ENCODE measurements at places on chromosomes 4 and X.

DNA sequence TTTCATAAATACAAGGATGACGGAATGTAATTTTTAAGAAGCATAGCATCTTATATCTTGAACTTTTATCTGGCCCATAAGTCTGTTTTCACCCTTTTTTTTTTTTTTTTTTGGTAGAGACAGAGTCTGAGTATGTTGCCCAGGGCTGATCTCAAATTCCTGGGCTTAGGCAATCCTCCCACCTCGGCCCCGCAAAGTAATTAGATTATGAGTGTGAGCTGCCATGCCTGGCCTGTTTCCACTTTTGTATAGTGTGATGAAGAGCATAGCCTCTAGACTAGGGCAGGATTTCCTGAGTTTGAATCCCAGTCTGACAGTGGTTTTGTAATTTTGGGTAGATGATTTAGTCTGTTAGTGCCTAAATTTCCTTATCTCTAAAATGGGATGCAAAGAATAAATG lies 11.0 kb downstream of the STIM2 start:
- no peak for DNase-seq

GRCh38 chr4:17265139-17265538 lies 246.8 kb downstream of the QDPR start:
- DNase-seq = no peak

- no peak for DNase-seq
Observed at GRCh38 chr4:152508386-152508785, 27.5 kb downstream of the FBXW7 start.

GRCh38 chrX:50071494-50071893 lies 129.3 kb downstream of the AKAP4 start:
- no peak for DNase-seq

GRCh38 chrX:53279296-53280237 lies 1.8 kb downstream of the IQSEC2 start:
- no peak for DNase-seq

DNA sequence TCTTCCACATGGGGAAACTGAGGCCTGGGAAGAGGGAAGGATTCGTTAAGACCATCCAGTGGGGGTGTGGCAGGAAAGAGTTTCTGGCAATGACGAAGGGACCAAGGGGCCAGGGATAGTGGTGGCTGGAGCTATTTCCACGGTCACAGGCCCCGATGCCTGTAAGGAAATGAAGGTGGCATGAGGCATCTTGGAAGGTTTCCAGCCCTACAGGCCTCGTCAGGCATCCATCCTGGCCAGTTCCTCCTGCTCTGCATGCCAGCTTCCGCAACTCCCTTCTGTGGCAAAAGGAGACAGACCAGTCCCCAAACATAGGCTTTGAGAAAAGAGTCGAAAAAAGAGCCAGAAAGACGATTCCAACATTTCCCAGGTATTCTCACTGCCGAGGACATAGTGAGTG lies 9.2 kb upstream of the C4orf50 start:
- DNase-seq = no peak

Data from stimulated activated CD8-positive, alpha-beta memory T cell treated with anti-CD3 and anti-CD28 coated beads, Interleukin-15, amount 100 ng/mL, for 1 hour (primary cell).